ENCODE measurements at places on chromosomes 16 and 17. TPM values are rescaled to one million over a fixed set of nuclear protein-coding genes. Genes with fewer than 3 reads are reported as not detected.

CASKIN1 gene
- total RNA-seq: 0.75 TPM

PRAC2 gene
- total RNA-seq: not detected

TMEM220 gene
- 6.5 TPM for total RNA-seq

NSMCE1 gene
- total RNA-seq: 48.3 TPM

MT1A gene
- total RNA-seq: 0.58 TPM

PRSS33 gene
- not detected for total RNA-seq

NOD2 gene
- 1.5 TPM for total RNA-seq

TNFRSF17 gene
- total RNA-seq: not detected

KREMEN2 gene
- 5.6 TPM for total RNA-seq

MT4 gene
- total RNA-seq: not detected

CBFA2T3 gene
- total RNA-seq: 3.8 TPM

SCARF1 gene
- total RNA-seq: 7.6 TPM

WNT9B gene
- total RNA-seq: 0.04 TPM

ZSCAN10 gene
- total RNA-seq: 0.13 TPM

PLA2G10 gene
- total RNA-seq: 0.18 TPM

RGS11 gene
- total RNA-seq: 1.2 TPM

TNFRSF12A gene
- 39.8 TPM for total RNA-seq

RPL13 gene
- total RNA-seq: 5,363 TPM

IRX5 gene
- 0.35 TPM for total RNA-seq

CCR7 gene
- total RNA-seq: 0.09 TPM

ABCA10 gene
- total RNA-seq: 10.2 TPM

PLEKHG4 gene
- total RNA-seq: 13.2 TPM

ELMO3 gene
- 0.80 TPM for total RNA-seq

CDRT15L2 gene
- total RNA-seq: not detected

ITGA2B gene
- total RNA-seq: 2.0 TPM

CSH2 gene
- 8.5 TPM for total RNA-seq
